T-helper 1 cell (primary cell): ENCODE measurements at places on chromosomes 16 and 17.

- DNase-seq: no peak
These were observed 27.0 kb downstream of the CCR7 start for GRCh38 chr17:40538019-40538935.

DNA sequence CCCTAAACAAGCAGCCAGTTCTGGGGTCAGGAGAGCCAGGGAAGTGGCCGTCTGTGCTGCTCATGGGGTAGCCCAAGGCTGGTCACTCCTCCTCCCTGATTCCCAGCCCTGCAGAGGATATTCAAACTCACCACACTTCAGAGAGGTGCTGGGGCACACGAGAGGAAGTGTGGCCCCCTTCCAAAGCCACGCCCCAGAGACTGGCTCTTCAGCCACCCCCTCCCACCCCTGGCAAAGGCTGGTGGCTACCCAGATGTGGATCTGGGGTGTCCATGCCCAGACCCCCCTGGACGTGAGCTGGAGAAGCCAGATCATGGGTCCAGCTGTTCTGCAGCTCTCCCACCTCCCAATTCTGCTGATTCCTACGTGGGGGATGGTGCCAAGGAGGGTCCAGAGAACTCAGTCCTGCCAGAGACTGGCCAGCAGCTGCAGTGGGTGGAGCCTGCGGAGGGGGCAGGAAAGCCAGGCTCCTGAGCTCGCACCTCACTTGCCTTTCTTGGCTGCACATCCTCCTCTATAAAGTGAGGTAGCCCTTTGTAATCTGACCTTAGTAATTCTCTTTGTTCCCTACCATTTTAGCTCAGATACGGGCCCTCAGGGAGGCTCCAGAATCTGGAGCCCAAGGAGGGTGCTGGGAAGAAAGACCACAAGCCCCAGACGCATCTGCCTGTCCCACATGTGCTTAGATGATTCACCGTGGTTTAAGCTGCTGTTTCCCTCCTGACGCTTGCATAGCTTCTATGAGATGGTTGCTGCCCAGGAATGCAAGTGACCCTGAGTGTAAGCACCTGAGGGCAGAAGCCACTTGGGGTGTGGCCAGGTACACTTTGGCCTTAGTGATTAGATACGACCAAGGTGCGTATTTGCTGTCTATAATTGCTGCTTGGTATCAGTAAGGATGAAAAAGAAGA lies 15.3 kb downstream of the SDK2 start:
- DNase-seq: no peak

- DNase-seq: peak; percentile 4
These were observed 122.3 kb downstream of the MRTFB start for GRCh38 chr16:14193316-14193871.

- peak; percentile 9 for DNase-seq
These were observed 138.0 kb upstream of the NUDT7 start for GRCh38 chr16:77584205-77584859.

GRCh38 chr17:1423456-1424135 lies 23.6 kb upstream of the YWHAE start:
- no peak for DNase-seq

DNA sequence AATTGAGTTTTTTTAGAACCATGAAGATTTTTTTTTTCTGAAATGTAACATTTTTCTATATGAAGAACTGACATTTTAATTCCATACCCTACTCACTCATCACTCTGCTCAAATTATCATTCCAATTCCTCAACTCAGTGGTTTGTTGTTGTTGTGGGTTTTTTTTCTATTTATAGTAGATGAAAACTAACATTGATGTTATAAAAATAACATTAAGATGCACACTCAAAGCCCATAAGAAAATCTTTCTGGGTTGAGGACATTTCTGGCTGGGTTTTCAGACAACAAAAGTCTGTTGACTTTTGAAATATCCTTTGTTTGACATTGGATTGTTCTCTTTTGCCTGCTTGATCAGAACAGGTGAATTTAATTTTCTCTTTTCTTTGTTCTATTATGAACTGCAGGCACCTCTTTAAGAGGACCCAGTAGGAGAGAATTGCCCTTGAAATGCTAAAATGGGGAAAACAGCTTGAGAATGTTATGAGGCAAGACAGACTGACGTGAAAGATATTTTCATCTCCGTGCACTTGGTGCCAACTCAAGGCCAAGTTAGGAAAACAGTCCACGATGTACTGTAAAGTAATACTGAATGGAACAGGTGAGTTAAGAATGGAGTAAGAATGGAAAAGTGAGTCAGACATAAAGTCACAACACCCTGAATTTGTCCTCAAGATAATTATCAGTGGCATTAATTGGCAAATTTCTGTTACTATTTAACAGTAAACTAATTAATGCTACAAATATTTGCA lies 16.1 kb upstream of the ABCA5 start:
- DNase-seq: no peak

GRCh38 chr17:58632324-58633314 lies 59.2 kb downstream of the TEX14 start:
- DNase-seq: no peak

DNA sequence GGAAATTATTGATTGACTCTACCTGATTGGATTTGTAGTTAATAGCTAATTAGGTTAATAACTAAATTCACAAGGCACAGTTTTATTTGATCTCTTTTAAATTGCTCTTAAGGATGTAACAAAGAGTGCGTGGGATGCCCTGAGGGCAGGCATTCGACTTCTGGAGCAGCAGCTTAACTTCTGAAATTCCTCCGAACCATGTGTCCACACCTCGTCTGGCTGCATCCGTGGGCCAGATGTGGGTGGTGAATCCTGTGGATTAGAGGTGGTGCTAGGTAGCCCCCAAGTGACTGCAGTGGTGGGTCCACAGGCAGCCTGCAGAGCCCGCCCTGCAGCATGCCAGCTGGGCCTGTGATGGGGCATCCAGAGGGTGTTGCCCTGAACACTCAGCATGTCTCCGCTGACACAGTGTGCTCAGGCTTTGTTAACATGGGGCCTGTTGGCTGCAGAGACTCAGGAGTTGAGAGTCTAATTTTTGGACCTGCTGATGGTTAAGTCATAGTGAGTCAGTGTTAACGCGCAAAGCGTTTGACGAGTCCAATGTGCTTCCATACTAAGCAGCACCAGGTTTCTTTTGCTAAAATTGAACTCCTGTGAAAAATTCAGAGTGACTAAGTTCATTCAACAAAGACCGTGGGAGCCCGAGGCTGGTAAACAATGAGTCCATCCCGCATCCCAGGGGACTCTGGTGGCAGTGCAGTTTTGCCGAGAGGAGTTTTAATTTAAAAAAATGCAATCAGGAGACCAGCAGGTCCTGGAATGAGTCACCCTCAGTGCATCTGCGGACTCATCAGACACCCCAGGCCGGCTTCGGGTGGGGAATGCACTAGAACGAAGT lies 3.8 kb upstream of the NPB start:
- DNase-seq: no peak

GRCh38 chr17:50918933-50919296 lies 52.8 kb upstream of the TOB1 start:
- no peak for DNase-seq

- no peak for DNase-seq
These were observed 3.2 kb downstream of the PDE6G start for GRCh38 chr17:81652906-81653771.

DNA sequence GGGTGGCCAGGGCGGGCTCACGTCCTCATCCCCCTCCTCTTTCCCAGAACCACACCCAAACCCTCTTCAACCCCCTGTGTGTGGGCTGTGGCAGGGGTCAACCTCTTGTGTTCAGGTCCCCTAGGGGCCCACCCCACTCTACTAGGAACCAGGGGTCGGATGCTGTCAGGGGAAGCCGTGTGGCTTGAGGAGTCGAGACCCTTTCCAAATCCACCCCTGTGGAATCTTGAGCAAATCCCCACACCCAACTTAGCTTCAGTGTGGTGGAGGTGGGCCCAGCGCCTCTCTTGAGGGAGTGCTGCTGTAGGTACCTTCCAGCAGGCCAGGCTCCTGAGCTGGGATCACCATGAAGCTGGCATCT lies 121.5 kb downstream of the MRM1 start:
- DNase-seq: no peak

DNA sequence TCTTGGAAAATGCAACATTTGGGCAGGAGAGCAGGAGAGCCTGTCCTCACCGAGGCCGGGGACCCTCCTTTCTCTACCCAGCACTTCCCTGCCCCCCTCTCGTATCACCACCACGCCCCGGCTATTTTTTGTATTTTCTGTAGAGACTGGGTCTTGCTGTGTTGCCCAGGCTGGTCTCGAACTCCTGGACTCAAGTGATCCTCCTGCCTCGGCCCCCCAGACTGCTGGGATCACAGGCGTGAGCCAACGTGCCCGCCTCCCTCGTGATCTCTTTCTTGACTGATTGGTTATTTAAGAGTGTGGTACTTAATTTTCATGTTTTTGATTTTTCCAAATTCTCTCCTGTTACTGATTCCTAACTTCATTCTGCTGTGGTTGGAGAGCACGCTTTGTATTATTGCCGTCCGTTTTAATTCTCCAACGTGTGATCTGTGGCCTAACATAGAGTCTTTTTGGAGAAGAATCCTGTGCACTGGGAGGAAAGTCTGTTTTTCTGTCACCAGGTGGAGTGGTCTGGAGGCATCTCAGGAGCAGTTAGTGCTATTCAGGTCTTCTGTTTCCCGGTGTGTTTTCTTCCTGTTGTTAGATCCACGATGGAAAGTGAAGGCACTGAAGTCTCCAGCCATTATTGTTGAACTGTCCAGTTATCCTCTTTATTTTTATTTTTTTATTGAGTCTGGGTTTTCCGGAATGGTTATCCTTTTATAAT lies 40.4 kb downstream of the ZNF778 start:
- no peak for DNase-seq

- DNase-seq: no peak
These were observed 27.6 kb downstream of the MXRA7 start for GRCh38 chr17:76683011-76683755.

DNA sequence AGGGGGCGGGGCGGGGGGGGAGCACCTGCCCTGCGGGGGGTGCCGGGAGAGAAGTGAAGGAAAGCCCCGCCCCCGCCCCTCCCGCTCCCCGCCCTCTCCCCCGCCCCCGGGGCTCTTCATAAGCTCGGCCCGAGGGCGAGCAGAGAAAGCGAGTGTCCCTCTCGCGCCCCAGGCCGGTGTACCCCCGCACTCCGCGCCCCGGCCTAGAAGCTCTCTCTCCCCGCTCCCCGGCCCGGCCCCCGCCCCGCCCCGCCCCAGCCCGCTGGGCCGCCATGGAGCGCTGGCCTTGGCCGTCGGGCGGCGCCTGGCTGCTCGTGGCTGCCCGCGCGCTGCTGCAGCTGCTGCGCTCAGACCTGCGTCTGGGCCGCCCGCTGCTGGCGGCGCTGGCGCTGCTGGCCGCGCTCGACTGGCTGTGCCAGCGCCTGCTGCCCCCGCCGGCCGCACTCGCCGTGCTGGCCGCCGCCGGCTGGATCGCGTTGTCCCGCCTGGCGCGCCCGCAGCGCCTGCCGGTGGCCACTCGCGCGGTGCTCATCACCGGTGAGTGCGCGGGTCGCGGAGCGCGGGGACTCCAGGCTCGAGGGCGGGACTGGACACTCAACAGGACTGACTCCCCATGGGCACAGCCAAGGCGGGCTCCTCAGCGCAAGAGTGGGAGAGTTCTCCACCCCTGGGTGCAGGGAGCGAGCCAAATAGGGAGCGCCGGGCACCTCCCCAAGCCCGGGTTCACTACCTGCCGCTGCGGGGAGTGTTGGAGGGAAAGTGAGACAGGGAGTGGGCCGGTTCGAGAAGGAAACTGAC lies at the start of gene HSD11B2:
TSS of gene HSD11B2 (plus strand) at position 145 of the 798 bp plus-strand sequence. CDS start at position 273, 128 bp downstream.
- no peak for DNase-seq

DNA sequence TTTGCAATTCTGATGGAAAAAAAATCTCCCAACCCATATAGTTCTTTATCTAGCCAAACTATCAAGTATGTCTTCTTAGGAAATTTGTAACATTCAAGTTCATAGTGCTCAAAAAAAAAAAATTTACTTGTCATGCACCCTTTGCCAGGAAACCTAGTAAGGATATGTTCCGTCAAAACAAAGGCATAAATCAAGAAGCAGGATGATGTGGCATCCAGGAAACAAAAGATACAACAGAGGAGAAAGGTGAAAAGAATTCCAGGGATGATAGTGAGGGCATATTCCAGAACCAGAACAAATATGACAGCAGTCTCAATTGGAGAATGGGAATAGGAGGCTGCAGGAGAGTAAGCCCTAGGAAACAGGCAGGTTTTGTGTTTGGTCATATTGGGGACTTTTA lies 104.6 kb downstream of the SPAG9 start:
- no peak for DNase-seq

DNA sequence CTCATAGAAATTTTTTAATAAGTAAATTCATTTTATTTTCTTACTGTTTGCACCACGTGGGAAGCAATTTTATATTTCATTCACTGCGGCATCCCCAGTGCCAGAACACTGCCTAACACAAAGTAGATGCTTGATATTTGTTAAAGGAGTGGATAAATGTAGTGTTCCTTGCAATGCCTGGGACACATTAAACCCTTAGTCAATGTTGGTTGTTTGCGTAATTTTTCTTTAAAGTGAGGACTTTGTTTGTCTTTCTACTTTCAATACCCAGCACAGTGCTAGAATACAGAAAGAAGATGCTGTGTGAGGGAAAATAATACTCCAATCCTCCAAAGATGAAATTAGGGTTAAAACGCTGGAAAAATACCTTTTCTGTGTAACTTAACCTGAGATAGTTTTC lies 299.3 kb downstream of the MAP2K6 start:
- DNase-seq: no peak

DNA sequence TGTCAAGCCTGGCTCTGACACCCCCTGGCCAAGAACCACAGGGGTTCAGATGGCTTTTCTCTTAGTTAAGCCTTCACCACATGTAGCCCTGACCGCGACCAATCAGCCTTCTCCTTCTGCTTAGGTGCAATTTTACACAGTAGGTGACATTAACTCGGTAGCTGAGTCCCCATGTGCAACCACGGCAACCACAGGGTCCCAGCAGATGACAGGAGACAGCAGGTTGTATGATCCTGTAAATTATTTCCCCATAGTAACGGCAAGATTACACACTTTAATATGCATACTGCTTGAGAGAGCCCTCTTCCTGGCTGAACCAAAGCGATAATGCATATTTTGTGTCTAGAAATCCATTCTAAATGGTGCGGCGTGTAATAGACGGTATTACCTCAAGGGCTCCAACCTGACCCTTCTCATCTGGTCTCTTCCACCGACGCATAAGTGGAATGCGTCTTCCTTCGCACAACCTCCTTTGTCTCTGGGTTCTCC lies 458.7 kb upstream of the ZFHX3 start:
- no peak for DNase-seq

DNA sequence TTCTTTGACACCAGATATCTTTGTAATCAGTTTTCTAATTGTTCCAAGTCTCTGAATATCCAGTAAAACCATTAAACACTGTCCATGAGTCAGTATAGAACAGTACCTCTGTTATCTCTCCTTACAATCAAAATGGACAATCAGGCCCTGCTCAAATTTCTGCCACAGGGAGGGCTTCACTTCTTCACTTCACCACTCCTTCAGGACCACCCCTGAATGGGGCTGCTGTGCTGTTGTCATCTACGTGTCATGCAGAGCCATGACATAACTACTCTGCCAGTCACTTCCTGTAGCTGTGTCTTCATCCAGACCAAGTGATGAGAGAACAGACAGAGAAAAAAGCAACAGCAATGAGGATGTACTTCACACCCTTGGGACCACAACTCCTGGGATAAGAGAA lies 116.9 kb downstream of the TANC2 start:
- no peak for DNase-seq

GRCh38 chr16:88923926-88924833 lies 52.8 kb downstream of the CBFA2T3 start:
- DNase-seq: no peak

- no peak for DNase-seq
These were observed 34.0 kb downstream of the NEUROD2 start for GRCh38 chr17:39573447-39574298.

- DNase-seq: no peak
These were observed 1.4 kb downstream of the ZG16 start for GRCh38 chr16:29779474-29779873.

- no peak for DNase-seq
These were observed 32.4 kb downstream of the HAPSTR1 start for GRCh38 chr16:9123871-9124270.
